ENCODE measurements at places on chromosomes 6 and 20.

- no peak for DNase-seq
These were observed 470.3 kb upstream of the JARID2 start for GRCh38 chr6:14775528-14775927.

GRCh38 chr6:136365776-136366354 lies 76.2 kb upstream of the BCLAF1 start:
- DNase-seq = no peak

- no peak for DNase-seq
These were observed 28.0 kb downstream of the BPIFB1 start for GRCh38 chr20:33311011-33311410.

- DNase-seq = no peak
These were observed 4.1 kb upstream of the ZNF335 start for GRCh38 chr20:45976086-45976485.

- DNase-seq = no peak
These were observed 539.7 kb downstream of the QKI start for GRCh38 chr6:163954088-163954775.

DNA sequence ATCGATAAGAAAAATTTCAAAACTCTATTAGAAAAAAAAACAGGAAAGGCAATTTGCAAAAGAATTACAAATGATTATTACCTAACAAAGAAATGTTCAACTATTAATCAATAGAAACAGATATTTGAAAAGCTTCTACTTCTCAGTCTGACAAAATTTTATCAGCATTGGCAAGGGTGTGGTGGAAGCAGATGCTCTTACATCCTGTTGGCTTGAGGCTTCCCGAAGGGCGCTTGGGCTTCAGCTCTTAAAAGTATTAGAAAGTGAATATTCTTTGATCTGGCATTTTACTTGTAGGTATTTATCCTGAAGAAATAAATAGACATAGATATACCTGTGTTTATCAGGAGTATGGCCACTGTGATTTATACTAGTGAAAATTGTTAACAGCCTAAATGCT lies 38.7 kb downstream of the SLC35D3 start:
- DNase-seq = no peak

DNA sequence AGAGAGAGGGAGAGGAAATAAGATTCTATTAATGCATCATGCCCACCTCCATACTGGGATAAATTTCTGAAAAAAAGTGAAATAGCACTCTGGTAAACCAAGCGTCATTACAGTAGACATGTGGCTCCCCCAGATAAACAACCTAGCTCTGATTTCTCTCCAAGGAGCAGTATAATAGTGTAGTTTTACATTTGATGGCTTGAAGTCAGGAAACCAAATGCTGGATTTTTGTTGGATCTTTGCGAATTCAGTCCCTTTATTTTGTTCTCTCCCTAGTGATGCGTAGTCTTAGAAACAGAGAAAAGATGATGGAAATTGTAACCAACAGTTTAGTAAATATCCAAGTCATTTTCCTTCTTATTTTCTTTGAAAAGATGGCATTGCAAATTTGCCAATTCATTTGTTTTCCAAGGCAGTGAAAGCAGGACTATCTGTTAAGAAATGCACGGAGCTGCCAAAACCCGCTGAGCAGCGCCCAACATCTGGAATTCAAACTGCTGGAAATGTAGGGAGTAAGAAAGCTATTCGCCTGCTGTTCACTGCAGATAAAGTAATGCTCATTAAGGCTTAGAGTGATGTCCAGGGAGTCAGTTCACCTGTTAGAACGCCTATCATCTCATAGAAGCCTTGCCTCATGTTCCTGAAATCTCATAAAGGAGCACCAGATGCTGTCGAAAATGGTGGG lies 85.7 kb upstream of the DOK5 start:
- no peak for DNase-seq

- no peak for DNase-seq
These were observed 155.1 kb downstream of the SASH1 start for GRCh38 chr6:148497717-148498116.
